Psoas muscle (tissue), 8 donors: ENCODE measurements at places on chromosomes 6 and 20. TPM values are rescaled to one million over a fixed set of nuclear protein-coding genes. Genes with fewer than 3 reads are reported as not detected.

Gene TMEM200A
- 0.05 TPM for polyA plus RNA-seq

Gene CDH22
- 0.17 TPM for polyA plus RNA-seq

Gene ADGRG6
- 0.32 TPM for polyA plus RNA-seq

Gene TREM1
- 0.21 TPM for polyA plus RNA-seq

Gene SLC22A3
- 121 TPM for polyA plus RNA-seq
